Heart right ventricle (tissue), 16 donors: ENCODE measurements at places on chromosomes 5 and 9. TPM values are rescaled to one million over a fixed set of nuclear protein-coding genes. Genes with fewer than 3 reads are reported as not detected.
A peak's percentile ranks its signal among the peaks of the same experiment; 100 is the strongest.

GRCh38 chr5:92713335-92713743 is 867.7 kb downstream of the NR2F1-AS1 start:
- H3K27ac ChIP-seq = no peak overlapping the region
- H3K4me3 ChIP-seq = no peak overlapping the region
- no peak for DNase-seq

The IDNK gene
- total RNA-seq = 4.5 TPM

DNA sequence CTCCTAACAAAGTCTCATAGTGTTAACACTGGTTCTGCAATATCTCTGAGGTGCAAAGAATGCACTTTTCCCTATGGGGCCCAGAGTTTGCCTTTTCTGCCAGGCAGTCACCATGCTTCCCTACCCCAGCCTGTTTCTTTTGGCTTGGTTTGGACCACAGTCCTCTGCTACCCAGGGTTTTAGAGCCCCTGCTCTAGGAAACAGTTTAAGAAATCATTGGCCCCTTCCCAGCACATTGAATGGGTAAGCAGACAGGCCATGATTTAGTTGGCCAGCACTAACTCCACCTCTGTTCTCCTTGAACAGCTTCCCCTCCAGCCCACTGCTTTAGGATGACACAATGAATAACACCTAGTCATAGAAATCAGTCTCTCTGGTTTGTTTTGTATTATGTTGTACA is 73.2 kb downstream of the UBAP1 start:
- peak overlapping the region; percentile 82 for H3K27ac ChIP-seq
- H3K4me3 ChIP-seq = no peak overlapping the region
- no peaks in the 10 kb centered on the region for H3K27me3 ChIP-seq
- no peak for DNase-seq
- H3K36me3 ChIP-seq = no peaks in the 10 kb centered on the region

DNA sequence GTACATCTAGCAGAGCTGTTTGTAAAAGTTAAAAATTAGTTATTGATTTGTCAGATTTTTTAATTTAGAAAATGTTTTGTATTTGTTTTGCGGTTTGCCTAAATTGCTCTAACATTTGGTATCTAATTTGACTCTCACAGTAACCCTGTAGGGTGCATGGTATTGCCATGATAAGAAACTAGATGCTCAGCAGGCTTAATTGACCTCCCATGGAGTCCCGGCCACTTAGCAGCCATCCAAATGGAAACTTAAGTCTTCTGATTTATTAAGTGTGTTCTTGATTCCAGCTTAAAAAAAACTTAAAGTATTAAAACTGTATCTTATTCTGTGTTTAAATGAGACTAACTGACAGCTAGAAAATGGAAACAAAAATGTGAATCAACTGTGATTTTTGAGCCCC is 54.5 kb downstream of the CAST start:
- no peak overlapping the region for H3K27ac ChIP-seq
- H3K4me1 ChIP-seq = peaks cover 93% of the 10 kb centered on the region
- no peaks in the 10 kb centered on the region for H3K27me3 ChIP-seq
- no peak for DNase-seq

DNA sequence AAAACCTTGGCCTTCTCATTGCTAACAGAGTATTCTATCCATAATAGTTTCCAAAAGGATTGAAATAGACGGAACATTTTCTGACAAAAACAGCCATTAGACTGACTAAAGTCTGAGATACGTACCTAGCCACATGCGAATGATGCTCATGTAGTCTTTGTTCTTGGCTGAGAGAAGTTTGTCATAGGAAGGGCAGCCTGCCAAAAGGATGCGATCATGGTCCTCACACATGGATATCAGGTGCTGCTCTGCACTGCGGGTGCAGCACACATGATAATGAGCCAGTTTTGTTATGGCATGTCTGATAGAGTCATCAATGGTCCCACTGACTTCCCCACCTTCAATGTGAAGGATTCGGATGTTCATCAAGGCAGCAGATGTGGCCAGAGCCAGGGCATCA is 12.3 kb downstream of the GNE start:
- H3K4me1 ChIP-seq = peaks cover 9% of the 10 kb centered on the region
- H3K27ac ChIP-seq = no peak overlapping the region

DNA sequence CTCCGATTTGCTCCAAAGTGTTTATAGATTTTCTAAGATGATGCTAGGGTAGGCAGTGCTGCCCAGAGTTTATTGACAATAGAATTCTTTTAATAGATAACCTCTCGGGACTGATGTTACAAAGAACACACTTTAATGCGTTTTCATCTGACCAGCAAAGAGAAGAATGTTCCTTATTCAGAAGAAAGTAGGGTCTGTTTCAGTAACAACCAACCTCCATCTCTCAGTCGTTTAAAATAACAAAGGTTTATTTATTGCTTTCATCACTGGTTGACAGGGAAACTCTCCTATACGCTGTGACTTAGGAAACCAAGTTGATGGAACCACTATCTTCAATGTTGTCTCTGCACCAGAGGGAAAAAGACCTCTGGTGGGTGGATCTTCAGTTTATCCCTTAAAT is 55.1 kb upstream of the PAPPA start:
- no peak overlapping the region for H3K4me3 ChIP-seq
- H3K27ac ChIP-seq = no peak overlapping the region
- H3K4me1 ChIP-seq = no peaks in the 10 kb centered on the region
- DNase-seq = no peak
- no peaks in the 10 kb centered on the region for H3K36me3 ChIP-seq
- H3K27me3 ChIP-seq = no peaks in the 10 kb centered on the region

DNA sequence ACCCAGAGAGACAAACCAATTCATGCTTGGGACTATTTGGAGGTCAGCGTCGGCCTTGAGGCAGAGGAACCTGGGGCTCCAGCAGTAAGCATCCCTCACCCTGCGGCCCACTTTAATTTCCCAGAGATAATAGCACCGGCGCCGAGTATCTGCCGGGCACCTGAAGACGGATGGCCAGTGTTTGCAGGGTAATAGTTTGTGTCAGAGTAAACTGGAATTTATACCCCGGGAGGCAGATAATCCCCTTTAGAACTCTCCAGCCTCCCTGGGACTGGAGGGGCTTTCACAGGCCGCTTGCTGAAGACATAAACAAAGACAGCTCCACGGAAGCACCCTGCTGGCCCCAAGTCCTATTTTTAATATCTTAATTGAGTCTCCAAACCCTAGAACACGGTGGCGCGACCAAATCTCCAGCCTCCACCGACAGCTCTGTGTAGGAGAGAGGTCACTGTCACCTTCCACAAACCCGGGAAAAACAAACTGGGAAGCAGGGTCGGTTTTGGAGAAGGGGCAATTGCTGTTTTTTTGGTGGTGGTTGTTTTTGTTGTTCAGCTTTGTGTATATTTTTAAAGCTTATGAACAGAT is 17.4 kb upstream of the FCN1 start:
- no peaks in the 10 kb centered on the region for H3K36me3 ChIP-seq
- H3K27ac ChIP-seq = no peak overlapping the region
- no peak overlapping the region for H3K4me3 ChIP-seq
- no peak for DNase-seq

- H3K27ac ChIP-seq = no peak overlapping the region
- peaks cover 17% of the 10 kb centered on the region for H3K36me3 ChIP-seq
- H3K4me1 ChIP-seq = no peaks in the 10 kb centered on the region
- no peak for DNase-seq
- no peak overlapping the region for H3K4me3 ChIP-seq
- H3K27me3 ChIP-seq = no peaks in the 10 kb centered on the region
Measured at GRCh38 chr9:132908635-132909034, 29.9 kb downstream of the SPACA9 start.

The BTNL8 gene
- total RNA-seq = not detected

The KLF4 gene
- 23.8 TPM for total RNA-seq

The SCGB3A2 gene
- not detected for total RNA-seq

DNA sequence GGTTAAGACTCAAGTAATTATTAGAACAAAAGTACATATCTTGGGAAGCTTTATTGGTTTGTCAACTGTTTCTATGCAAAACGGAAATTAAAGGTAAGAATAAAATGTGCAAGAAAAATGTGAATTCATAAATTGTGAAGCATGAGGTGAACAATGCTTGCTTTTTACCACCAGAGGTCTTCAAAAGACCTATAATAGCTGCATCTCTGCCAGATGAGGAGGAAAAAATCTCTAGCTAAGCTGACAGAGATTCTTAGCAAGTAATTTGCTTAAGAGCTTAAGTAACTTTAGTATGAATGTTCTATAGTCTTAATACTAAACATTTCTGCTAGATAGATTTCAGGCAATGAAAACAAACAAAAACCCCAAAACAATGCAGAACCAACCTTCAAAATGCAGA is 54.1 kb downstream of the MRPS30 start:
- no peak overlapping the region for H3K4me3 ChIP-seq
- DNase-seq = no peak
- no peaks in the 10 kb centered on the region for H3K4me1 ChIP-seq
- H3K36me3 ChIP-seq = no peaks in the 10 kb centered on the region

- no peaks in the 10 kb centered on the region for H3K36me3 ChIP-seq
- no peaks in the 10 kb centered on the region for H3K27me3 ChIP-seq
- DNase-seq = no peak
- no peak overlapping the region for H3K27ac ChIP-seq
- H3K4me1 ChIP-seq = no peaks in the 10 kb centered on the region
Measured at GRCh38 chr5:7325975-7326913, 69.7 kb upstream of the ADCY2 start.

DNA sequence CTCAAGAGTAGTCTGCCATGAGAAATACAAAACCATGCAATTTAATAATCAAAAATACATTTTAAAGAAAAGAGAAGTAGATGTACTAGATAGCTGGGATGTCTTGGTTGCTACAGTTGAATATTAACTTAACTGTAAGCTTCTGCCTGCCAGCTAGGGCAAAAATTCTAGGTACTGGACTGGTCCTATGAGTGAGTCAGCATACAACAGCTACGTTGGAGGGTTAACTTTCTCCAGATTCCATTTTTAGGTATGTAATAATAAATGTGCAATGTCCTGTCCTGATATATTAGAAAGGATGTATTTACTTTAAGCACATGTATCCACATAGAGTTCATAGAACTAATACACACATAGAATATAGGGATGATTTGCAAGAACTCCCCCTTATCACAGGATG is 230.1 kb downstream of the CAAP1 start:
- no peak overlapping the region for H3K27ac ChIP-seq
- H3K36me3 ChIP-seq = no peaks in the 10 kb centered on the region
- no peaks in the 10 kb centered on the region for H3K27me3 ChIP-seq
- no peak overlapping the region for H3K4me3 ChIP-seq
- no peaks in the 10 kb centered on the region for H3K4me1 ChIP-seq

DNA sequence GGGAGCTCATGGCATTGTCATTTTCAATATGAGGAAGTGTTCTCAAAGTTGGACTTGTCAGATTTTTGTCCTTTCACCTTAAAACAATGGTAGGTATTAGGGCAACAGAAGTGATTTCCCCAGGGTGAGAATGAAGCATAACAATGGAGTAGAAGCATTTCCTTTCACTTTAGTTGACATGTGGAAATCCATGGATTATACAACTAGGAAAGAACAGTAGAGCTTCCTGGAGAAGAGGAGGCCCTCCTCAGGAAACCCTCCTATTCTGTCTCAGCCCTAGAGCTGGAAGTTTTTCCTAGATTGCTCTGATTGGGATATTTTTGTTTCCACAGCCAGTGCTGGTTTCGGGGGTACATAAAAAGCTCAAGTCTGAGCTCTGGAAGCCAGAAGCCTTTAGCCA is 13.8 kb upstream of the REEP2 start:
- H3K36me3 ChIP-seq = peaks cover 61% of the 10 kb centered on the region
- H3K4me1 ChIP-seq = peaks cover 11% of the 10 kb centered on the region
- DNase-seq = no peak
- H3K27me3 ChIP-seq = no peaks in the 10 kb centered on the region
- H3K4me3 ChIP-seq = peak overlapping the region; percentile 4

GRCh38 chr5:134543820-134544614 is 18.5 kb downstream of the JADE2 start:
- no peaks in the 10 kb centered on the region for H3K27me3 ChIP-seq
- no peak for DNase-seq
- H3K36me3 ChIP-seq = no peaks in the 10 kb centered on the region
- no peak overlapping the region for H3K27ac ChIP-seq
- no peak overlapping the region for H3K4me3 ChIP-seq

The TMEM171 gene
- not detected for total RNA-seq

DNA sequence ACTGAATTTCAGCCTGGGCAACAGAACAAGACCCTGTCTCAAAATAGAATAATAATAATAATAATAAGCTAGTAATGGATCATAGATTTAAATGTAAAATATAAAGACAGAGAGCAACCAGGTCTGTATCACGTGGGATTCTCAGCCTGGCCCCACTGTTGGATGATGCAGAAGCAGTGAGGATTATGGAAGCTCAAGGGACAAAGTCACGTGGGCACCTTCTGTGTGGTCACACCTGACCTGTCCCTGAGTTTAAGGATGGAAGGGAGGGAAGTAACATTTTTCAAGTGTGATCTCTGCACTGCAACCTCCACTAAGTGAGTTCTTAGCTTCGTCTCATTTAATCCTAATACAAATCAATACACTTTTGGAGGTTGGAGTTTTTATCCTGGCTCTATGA is 212.5 kb upstream of the IER5L start:
- no peaks in the 10 kb centered on the region for H3K36me3 ChIP-seq
- H3K4me3 ChIP-seq = no peak overlapping the region
- no peak for DNase-seq
- no peaks in the 10 kb centered on the region for H3K4me1 ChIP-seq

- no peak overlapping the region for H3K27ac ChIP-seq
- H3K4me1 ChIP-seq = peaks cover 57% of the 10 kb centered on the region
- no peaks in the 10 kb centered on the region for H3K36me3 ChIP-seq
- no peak for DNase-seq
- no peaks in the 10 kb centered on the region for H3K27me3 ChIP-seq
Measured at GRCh38 chr9:89714321-89714720, 109.5 kb downstream of the GADD45G start.

GRCh38 chr5:177546258-177546741 is 8.1 kb downstream of the FAM193B start:
- H3K4me1 ChIP-seq = peaks cover 86% of the 10 kb centered on the region
- H3K36me3 ChIP-seq = no peaks in the 10 kb centered on the region
- peak; percentile 28 for DNase-seq

DNA sequence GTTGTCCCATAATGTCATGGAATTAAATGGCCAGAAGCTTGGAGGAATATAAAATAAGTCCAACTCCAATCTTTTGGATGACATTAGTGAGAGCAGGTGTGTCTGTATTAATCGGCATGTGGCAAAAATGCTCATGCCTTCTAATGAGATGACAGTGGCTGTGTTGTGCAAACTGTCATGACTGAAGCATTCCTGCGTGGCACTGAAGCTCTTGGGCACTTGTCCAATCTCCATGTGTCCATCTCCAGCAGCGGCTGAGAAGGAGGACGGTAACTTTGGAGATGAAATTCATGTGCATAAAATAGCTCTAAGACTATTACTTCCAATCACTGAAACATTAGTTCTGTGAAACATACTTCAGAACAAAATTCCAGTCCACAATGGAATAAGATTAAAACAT is 697.5 kb upstream of the GRAMD2B start:
- no peak overlapping the region for H3K4me3 ChIP-seq
- no peaks in the 10 kb centered on the region for H3K36me3 ChIP-seq
- no peak for DNase-seq
- H3K27ac ChIP-seq = no peak overlapping the region
- H3K27me3 ChIP-seq = no peaks in the 10 kb centered on the region
- H3K4me1 ChIP-seq = no peaks in the 10 kb centered on the region

DNA sequence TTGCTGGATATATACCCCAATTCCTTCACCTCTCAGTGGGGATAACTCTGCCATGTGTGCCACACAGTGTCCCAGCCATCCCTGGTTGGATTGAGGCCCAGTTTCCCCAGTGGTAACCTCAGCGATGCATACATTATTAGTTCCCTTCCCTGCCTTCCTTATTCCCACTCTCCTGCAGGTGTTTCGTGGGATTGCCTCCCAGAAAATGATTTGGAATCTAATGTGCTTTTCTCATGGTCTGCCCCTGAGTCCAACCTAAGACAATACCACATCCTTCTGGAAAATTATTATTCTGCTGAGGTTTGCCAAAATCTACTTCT is 8.4 kb upstream of the SPINK4 start:
- H3K4me3 ChIP-seq = no peak overlapping the region
- no peaks in the 10 kb centered on the region for H3K36me3 ChIP-seq
- no peak for DNase-seq
